ENCODE measurements at places on chromosomes 4 and X.

GRCh38 chr4:52911684-52912294 lies 49.7 kb downstream of the RASL11B start:
- peak; percentile 54 for DNase-seq

DNA sequence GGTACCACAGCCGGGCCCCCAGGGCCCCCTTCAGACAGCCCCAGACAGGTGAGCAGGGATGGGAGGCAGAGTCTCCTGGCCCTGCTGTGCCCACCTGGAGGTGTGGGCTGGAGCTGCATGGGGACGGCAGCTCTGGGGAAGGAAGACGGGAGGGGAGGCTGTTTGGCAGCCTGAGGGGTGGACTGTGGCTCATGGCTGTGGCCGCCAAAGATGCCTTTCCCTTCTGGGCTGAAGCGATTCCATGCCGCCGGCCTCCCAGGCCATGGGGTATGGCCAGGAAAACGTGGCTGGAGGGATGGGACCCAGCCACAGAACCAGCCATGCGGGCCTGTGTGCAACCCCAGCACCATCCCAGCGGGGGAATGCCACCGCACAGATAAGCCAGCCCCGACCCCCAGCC lies 65.7 kb downstream of the FAM53A start:
- DNase-seq = no peak

DNA sequence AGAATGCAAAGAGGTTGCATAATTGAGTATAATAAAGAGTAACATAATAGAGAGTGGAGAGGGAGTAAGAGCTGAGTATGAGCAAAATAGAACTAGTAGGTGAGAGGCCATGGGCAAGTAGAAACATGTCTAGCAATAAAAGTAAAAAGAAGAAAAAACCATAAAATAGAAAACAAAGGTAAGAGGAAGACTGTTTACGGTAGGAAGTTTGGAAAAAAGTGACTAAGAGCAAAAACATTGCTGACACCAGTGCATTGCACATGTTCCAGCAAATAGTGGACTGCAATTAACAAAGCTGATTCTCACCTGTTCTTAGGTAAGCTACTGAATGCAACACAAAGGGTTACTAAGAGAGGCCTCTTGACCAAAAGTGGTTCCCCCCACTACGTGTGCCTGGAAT lies 202.9 kb downstream of the TEX13A start:
- no peak for DNase-seq

DNA sequence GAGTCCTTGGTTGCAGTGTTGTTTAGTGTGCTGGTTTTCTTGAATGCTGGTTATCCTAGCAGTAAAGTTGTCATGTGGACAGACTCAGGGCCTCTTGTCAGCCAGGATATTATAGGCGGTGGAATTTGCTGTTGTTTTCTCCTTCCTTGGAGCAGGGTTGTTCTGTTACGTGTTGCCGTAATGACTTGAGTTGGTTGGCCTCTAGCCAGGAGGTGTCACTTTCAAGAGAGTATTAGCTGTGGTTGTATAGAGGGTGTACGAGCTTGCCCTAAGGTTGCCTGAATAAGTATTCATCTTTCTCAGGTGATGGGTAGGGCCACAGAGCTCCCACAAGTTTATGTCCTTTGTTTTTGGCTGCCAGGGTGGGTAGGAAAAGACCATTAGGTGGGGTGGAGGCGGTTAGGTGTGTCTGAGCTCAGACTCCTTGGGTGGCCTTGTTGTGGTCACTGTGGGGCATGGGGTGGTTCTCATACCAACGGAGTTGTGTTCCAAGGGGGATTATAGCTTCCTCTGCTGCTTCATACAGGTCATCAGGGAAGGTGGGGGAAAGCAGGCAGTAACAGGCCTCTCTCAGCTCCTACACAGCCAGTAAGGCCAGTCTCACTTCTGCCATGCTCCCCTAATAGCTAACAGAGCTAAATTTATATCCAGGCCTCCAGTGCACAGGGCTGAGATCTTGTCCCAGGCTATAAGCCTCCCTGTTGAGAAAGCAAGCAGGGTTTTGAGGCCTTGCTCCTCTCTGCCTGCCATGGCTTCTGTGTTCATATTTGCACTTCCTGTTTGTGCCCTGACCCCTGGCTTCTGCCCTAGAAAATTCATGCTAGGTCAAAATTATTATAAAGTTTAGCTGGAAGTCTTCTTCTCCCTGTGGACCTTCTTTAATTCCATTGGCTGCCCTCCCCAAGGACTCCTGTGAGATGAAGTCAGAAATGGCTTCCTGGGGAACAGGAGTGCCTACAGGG lies 594.7 kb downstream of the RAPGEF2 start:
- no peak for DNase-seq

DNA sequence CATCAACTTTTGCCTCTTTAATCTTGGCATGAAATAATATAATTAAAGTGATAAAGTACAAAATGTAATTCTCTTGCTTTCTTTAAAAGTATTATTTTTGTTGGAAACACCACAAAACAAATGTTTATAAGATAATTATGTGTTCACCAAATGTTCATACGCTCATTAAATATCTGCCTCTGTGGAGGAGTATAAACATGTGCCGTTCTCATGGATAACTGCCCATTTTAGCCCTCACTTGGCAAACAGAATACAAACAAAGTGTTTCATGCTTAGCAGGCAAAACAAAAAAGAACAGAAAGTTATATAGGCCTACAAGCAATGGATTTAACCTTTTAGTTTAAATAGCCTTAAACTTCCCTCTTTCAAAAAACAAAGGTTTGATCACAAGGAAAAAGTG lies 800.5 kb upstream of the DIAPH2 start:
- no peak for DNase-seq

GRCh38 chrX:45505214-45505613 lies 304.5 kb upstream of the DIPK2B start:
- DNase-seq = peak; percentile 75

DNA sequence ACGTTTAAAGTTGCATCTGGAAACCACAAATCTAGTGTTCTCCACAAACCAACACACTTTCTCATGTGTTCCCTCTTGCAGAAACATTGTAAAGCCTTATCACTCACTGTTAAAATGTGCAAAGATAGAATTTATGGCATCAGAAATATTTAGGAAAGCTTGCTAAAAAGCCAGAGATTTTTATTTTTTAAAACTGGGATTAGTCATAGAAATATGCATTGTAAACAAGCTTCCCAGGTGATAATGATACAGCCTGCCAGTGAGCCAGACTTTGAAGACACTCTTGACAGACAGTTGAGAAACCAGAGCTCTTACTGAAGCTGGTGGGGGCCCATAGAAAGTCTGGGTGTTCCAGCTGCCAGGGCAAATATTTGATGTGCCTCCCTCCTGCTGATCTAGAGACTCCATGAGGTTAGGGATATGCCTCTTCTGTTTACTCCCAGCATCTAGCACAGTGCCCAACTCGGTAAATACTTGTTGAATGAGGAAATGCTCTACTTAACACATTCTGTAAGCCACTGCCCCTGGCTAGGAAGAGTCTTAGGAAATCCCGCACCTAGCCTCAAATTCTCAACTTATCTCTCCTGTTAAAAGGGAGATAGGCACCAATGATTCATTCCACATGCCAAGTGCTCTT lies 179.0 kb upstream of the RASGEF1B start:
- no peak for DNase-seq

DNA sequence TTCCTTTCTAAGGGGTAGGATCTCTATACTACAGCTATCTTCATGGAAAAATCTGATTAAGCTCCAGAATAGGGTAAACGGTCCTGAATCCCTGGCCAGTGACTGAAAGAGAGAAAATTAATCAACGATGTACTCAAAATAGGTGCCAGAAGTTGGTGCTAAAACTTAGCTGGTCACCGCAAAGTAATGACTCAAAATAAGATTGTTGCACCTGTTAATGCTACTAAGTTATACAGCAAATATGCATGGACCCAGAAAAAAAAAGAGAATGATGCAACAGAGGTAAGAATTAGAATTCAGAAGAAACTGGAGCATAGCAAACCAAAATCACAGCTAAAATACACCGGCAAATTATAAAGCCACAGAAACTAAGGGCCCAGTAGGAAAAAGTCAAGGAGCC lies 239.7 kb upstream of the FAM241A start:
- no peak for DNase-seq

DNA sequence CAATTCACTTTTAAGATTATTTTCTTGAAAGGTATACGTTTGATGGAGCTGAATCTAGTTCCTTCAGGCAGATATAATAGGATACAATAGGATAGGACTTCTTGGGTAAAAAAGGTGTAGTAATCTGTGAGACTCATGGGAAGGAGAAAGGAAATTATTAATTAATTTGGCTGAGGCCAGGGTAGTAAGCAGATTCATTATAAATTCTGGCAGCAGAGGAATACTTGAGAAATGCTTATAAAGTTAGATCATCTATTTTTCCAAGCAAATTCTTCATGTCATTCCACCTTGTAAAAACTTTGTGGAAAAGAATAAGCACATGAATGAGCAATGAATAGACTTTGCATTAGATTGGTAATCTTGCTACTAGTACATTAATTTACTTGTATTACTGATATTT lies 46.9 kb downstream of the GYPE start:
- DNase-seq = no peak

GRCh38 chr4:119139822-119140252 lies 4.2 kb downstream of the MYOZ2 start:
- no peak for DNase-seq

DNA sequence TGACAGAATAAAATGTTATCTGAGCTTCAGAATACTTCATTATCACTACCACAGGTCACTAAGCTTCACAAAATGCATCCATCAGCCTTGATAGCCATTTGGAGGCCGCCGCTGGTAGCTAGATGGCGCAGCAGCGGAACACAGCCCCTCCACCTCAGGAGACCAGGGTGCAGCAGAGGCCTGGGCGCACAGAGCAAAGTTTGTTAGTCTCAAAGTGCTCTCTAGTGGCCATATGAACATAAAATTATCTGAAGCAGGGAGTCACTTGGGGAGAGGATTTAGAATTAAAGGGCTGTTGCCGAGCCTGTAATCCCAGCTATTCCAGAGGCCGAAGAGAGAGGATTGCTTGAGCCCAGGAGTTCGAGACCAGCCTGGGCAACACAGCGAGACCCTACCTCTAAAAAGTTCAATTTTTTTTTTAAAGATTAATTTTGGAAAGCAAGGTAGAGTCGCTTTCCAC lies 8.1 kb upstream of the DCTD start:
- no peak for DNase-seq

DNA sequence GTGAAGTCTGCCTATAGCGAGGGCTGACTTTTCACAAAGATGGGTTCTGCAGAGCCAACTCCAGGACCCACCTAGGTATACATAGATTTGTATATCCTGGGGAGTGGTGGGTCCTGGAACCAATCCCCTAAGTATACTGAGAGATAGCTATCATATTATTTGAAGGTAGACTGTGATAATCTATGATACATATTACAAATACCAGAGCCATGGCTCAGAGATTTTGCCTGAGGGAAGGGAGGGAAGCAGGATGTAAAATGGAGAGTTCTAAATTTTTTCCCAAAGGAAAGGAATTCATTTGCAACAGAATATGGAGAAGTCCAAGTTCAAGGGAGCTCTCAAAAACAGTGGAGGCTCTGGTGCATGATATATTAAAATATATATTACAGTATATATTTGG lies 7.2 kb downstream of the TCEAL3 start:
- no peak for DNase-seq

DNA sequence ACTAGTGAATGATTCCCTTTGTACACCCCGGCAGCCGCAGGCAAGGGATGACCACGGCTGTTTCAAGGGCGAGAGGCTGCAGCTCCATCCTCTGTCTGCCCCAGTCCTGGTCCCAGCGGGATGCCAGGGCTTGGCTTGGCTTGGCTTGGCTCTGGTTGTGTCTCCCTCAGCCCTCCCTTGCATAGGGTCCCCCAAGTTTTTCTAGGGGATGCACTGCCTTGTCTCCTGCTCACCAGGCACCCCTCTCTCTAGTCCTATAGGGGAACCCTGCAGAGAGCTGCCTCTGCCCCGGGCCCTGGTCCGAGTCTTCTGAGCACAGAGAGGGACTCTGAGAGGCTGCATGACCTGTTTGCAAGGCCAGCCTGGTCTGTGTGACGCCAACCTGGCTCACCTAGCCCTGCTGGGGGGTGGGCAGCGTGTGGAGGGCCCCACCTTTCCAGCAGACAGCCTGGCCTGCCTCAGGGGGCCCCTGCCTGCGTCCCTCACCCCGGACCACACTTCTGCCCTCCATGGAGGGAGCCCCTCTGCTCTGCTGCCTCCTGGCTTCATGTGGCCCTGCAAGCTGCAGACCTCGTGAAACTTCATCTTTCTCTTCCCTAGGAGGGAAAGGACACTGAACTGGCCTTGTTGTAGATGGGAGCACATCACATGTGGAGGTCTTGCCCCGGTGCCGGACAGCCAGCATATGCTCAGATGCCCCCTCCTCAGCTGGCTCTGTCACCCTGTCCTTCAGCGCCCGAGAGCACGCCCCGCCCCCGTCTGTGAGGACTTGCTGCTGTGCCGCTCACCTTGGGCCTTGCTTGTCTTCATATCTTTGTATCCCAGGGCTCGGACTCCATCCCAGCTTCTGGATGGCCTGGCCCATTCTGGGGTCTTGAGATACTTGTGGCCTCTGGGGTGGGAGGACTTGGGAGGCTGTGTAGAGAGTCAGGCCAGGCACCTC lies 16.4 kb downstream of the SORCS2 start:
- DNase-seq = no peak

GRCh38 chrX:1316527-1316926 lies 20.1 kb upstream of the IL3RA start:
- DNase-seq = no peak

DNA sequence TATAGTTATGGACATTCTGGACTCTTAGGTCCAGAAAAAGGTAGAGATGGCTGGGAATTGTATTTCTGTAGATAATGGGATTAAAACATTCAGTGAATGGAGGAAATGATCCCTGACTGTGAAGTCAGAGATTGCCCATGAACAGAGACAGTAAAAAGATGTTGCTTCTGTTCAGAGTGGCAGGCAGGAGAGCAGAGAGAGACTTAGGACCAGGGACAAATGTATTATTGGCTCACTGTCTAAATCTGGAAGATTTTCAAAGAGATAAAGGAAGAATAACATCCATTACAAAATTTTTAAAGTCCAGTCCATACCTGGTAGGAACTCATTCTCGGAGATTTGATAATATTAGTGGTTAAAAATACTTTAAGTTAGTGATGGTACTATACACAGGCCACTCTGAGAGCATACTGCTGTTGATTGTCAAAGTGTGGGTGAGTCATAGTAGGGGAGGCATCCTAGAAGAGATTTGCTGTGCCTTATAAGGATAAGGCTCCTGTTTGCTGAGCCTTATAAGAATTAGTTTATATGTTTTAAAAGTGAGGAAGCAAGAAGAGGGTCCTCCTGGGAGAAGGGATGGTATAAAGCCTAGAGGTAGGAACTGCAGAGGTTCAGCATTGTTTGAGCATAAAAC lies 53.0 kb downstream of the JADE3 start:
- no peak for DNase-seq

GRCh38 chr4:25020236-25020635 lies 10.5 kb downstream of the LGI2 start:
- DNase-seq = peak; percentile 53
